Frontal cortex (tissue), 4 donors: ENCODE measurements at places on chromosomes 5 and 9. TPM values are rescaled to one million over a fixed set of nuclear protein-coding genes. Genes with fewer than 3 reads are reported as not detected.
A peak's percentile ranks its signal among the peaks of the same experiment; 100 is the strongest.

The STPG3 gene
- total RNA-seq: not detected

The LPAR1 gene
- 24.5 TPM for total RNA-seq

The JAKMIP2 gene
- 56.3 TPM for total RNA-seq

The CRB2 gene
- total RNA-seq: 2.4 TPM

The TRPM3 gene
- total RNA-seq: 18.8 TPM

The INSYN2B gene
- 0.82 TPM for total RNA-seq

The SLC36A3 gene
- total RNA-seq: not detected

The TMEM232 gene
- 25.7 TPM for total RNA-seq

The CD74 gene
- total RNA-seq: 3.3 TPM

DNA sequence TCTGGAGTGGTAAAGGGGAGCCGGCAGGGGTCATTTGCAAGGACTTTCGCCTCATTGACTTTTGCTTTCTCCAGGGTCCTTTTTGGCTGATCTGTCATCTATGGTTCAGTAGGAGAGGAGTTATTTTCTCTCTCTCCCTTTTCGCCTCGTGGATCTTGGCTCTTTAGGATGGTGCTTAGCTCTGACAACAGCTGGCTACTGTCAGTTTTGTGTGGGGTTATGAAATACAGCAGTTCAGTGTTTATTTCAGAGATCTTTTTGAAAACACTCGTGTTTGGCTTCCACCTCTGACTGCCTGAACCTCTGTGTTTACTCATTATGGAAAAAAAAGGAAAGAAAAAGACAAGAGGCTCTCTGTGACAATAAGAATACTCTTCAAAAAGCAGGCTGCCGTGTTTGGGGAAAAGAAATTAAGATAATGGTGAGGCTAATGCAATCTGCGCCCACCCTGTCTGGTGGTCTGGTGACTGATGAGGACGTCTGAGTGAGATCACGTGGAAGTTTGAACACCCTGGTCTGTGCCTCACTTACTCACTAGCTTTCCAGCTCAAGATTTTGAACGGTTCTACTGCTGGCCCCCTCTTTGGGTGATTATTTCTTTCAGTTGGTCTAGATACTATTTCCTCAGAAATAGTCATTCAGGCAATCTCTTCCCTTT lies 567.7 kb downstream of the CAAP1 start:
- DNase-seq: no peak

- no peak for DNase-seq
Measured at GRCh38 chr5:178505639-178506407, 84.4 kb downstream of the COL23A1 start.

- no peak for DNase-seq
Measured at GRCh38 chr9:124688238-124688904, 82.7 kb downstream of the NR6A1 start.

DNA sequence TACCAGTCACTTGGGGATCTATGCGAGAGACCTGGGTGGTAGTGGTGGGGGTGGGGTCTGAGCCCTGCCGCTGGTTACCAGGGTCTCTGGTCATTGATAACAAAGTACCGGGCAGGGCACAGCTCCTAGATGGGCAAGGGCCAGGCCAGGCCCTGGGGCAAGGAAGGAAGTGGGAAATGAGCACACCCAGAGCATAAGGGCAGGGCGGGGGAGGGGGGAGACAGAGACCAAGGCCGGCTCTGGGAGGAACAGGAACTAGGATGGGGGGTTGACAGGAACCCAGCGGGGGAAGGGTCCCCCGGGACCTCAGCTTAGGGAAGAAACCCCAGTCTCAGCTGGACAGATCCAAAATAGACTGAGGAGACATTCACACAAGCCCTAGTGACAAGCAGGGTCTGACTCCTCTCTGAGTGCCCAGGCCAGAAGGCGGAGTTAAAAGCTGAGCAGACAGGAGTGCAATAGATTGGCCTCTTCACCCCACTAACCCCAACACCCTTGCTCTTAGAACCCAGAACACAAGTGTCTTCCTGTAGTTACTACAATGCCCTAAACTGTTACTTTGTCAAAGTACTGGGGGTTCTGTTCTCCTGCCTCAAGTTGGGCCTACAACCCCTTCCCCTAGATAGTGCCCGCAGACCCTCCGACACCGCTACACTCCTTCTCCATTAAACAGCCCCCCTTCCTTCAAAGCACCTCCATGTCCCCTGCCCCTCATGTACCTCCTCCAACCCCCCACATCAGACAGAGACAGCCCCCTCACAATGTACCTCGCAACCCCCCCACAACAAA lies 628 bp downstream of the ATOSB start:
- no peak for DNase-seq

GRCh38 chr9:83628540-83628939 lies 5.6 kb downstream of the IDNK start:
- no peak for DNase-seq

- no peak for DNase-seq
Measured at GRCh38 chr5:130104895-130105688, 200.8 kb downstream of the CHSY3 start.

- DNase-seq: no peak
Measured at GRCh38 chr9:114745108-114745848, 60.6 kb downstream of the TNFSF15 start.

DNA sequence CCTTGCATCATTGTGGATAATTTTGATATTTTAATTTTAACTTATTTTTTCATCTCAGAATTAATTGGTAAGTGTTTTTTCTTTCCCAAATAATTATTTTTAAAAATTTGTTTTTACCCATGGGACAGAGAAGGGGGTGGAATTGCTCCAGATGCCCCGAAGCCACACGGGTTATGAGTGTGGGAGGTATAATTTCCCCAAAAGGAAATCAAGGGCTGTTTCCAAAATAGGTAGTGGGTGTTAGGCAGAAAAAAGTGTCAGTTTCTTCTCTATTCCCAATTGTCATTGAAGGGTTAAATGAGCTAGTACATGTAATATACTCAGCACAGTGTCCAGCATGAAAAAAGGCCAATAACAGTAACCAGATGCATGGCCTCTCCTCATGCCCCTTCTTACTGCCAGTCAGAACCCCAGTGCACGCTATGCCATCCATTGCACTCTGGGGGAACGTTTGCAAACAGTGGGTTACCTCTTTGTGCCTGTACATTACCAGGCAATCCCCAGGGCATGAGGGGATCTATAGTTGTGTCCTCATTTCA lies 36.4 kb upstream of the ANGPTL2 start:
- DNase-seq: no peak

DNA sequence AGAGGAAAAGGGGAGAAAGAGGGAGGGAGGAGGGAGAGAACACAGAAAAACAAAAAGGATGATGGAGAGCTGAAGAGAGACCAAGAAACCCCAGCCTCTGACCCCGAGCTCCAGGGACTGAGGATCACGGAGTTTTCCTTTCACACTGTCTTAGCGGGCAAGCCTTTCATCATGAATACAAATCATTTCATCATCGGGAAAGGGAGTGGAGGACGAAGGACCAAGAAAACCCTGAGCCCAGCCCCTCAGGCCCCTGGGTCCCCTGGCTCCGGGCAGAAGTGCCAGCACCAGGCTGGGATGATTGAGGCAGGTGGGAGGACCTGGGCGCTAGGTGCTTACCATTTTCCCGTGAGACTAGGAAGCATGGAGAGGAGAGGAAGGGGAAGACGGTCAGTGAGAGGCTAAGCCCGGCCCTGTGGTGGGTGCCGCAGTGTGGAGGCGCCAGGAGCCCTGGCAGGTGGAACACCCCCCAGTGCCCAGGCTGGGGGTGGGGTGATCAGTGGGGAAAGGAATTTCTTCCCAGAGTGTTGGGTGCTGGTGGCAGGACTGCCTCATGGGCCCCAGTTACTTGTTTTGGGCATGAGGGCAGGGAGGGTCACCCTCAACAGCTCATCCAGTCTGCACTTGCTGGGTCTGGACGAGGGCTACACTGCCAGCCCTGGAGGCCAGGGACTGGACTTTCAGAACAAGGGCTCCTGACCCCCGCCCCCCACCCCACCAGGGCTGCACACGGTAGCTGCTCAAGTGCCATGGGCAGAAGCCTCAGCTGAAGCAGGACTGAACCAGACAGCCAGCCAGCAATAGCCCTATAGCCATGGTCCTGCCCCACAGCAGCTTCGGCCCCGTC lies 49.0 kb upstream of the SARDH start:
- DNase-seq: no peak

- DNase-seq: no peak
Measured at GRCh38 chr5:21680641-21681040, 1172.5 kb downstream of the CDH12 start.

DNA sequence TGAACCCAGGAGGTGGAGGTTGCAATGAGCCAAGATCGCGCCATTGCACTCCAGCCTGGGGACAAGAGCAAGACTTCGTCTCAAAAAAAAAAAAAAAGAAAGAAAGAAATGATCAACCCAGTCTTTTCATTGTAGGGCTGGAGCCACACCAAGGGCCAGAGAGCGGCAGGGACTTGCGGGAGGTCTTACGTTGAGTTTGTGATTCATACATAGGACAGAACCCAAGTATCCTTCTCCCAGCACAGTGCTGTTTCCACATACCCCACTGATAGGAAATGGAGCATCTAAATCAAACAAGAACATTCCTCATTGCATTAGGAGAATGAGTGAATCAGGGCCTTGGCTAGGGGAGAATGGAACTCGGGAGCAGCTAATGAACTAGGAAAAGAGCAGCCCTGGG lies 3.5 kb upstream of the TNIP1 start:
- DNase-seq: no peak

GRCh38 chr5:43051684-43052083 lies 11.6 kb upstream of the ANXA2R start:
- no peak for DNase-seq

DNA sequence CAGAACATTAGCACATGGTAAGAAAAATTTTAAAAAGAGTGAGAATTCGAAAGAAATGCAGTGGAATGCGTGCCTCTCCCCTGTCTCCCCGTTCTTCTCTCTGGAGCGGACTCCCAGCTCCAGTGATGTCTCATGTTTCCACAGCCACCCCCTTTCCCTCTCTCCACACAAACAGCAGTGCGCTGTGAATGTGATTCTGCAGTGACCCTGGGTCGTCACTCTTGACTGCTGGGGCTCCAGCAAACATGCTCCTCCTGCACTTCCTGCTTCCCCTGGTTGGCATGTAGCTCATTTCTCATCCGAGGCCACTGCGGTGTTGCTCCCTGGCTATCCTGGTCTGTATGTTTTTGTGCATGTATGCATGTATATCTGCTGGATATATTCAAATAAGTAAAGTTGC lies 13.3 kb downstream of the PHF2 start:
- DNase-seq: no peak

GRCh38 chr9:36214571-36214970 lies 23.9 kb downstream of the CLTA start:
- no peak for DNase-seq

GRCh38 chr5:40570408-40571129 lies 109.1 kb upstream of the PTGER4 start:
- no peak for DNase-seq

DNA sequence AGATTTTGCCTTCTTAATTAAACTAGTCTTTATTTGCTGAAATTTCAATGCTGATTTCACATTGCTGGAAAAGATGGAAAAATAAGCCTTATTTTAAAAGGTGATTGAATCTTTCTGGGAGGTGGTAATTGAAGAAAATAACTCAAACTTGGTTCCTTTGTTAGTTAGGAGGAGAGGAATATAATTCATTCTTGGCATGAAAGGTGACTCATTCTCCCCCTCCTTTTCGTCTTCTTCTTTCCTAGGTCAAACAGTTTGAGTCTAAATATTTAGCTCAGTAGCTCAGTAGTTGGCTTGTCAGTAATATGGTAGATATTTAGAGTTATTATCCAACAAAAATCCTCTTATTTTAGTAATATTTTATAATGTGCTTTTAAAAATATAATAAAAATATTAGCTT lies 353.9 kb upstream of the MEF2C start:
- no peak for DNase-seq

DNA sequence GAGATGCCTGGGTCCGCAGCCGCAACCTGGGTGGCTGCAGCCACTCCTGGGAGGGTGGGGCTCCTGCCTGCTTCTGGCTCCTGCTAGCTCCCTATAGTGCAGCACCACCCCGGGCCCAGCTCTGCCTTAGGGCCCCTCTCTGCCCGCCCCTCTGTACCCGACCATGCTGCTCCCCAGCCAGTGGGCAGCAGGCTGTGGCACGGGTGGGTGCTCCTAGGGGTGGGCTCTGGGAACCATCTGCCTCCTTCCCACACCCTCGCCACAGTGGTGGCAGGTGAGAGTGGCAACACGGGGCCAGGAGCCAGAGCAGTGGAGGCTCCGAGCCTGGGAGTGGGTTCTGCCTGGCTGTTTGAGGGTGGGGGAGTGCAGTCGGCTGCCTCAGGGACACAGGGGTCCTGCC lies 7.8 kb upstream of the MTMR12 start:
- DNase-seq: no peak

DNA sequence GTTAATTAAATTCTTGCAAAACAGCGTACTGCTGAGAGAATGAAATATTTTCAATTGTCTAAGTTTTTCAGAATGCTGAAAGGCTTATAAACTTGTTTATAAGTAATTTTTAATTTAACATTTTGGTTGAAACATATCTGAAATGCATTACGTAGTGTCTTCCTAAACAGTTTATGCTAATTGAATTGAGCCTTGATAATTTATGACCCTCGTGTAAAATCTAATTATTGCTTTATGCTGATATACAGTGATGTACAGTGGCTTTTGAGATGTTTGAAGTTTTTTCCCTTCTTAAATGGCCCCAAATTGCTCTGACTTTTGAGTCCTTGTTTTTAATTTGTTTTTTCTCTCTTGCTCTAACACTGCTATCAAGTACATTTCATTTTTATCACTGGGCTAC lies 262.7 kb downstream of the FBXL7 start:
- no peak for DNase-seq

DNA sequence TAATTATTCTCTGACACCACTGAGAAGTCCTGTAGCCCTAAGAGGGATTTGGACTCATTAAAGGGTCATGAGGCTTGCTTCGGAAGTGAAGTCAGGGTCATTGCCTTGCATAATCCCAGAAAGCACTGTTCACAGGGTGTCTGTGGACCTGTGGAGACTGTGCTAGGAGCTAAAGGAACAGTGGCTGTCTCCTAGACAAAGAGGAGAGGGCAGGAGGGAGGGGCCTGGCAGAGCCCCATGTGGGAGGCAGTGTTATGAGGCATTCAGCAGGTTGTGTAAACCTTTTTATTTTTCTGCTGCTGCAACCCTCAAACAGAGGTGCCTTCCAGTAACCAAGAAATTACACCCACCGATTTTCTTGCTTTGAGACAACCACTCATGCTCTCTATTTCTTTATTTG lies 3.3 kb downstream of the TMEM174 start:
- no peak for DNase-seq

DNA sequence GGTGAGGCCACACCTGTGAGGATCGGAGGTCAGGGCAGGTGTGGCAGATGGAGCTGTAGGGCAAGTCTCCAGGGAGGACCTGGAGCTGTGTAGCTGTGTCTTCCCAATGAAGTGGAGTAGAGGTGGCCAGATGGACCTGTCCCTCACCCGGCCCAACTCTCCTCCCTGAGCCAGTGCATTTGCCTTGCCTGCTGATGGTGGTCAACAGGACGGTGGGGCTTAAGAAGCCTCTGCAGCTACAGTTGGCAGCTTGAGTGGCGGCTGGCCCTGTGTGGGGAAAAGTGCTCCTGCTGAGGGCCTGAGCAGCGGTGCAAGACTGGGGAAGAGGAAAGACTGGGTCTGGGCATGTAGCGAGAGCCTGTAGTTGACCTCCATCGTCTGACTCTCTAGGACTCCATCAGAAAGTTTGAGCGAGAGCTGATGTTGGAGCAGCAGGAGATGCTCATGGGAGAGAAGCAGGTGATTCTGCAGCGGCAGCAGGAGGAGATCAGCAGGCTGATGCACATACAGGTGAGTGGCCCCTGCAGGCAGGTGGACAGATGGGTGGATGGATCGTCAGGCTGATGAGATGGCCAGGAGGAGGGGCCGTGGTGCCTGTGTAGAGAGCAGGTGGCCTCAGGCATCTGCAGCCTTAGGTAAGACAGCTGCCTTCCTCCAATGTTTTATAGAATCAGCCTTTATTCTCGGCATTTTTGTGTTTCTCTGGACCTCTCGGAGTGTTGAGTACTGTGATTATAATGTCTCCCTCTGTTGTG lies 24.9 kb downstream of the PITX1 start:
- DNase-seq: peak; percentile 4
